Stimulated activated CD8-positive, alpha-beta memory T cell treated with anti-CD3 and anti-CD28 coated beads, Interleukin-2, amount 100 ng/mL, for 1 hour (primary cell): ENCODE measurements at places on chromosomes 5 and 9.

GRCh38 chr9:123262338-123262737, 6.0 kb downstream of the STRBP start:
- DNase-seq: no peak

GRCh38 chr9:93364734-93365426, 86.6 kb upstream of the FAM120A start:
- DNase-seq: no peak

- no peak for DNase-seq
Measured at GRCh38 chr9:93948441-93949072, 6.6 kb downstream of the BARX1 start.

DNA sequence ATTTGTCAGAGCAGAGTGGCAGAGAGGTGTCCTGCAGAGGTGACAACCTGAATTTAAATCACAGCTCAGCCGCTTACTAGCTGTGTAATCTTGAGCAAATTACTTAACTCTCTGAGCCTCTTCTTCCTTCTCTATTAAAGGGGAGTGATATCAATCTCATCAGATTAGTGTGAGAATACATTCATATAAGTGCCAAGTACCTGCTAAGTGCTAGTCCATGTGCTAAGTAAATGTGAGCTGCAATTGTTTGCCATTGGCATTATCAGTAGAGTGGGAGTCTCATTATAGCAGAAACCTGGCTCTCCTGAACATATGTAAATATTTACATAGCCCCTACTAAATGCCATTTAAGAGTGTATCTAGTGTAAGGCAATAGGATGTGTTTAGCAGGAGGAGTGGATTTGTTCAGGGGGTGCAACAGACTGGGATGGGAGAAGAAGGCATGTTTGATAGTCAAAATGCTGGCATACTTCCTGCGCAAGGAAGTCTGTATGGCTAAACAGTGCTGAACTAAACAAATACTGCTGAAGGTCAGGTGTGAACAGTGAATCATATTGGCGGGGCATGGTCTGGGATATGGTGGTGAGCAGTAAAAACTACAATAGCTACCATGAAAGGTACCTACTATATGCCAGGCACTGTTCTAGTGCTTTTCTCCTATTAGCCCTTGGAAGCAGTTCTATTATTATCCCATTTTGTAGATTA, 74.5 kb downstream of the F2RL2 start:
- no peak for DNase-seq

DNA sequence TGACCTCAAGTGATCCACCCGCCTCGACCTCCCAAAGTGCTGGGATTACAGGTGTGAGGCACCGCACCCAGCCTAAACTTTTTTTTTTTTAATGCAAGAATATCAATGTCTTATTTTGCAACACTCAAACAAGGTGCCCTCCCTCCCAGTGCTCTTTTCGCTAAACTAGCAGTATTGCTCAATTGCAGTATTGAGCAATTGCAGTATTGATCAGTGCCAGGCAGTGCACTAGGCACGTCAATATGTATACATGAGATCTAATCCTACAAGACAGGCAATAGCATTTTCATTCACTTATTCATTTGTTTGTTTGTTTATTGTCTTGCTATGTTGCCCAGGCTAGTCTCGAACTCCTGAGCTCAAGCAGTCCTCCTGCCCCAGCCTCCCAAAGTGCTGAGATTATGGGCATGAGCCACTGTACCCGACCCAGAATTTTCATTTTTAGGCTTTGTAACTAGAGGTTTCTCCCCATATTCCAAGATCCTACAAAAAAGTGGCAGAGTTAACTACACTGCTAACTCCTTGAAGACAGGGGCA, 94.5 kb downstream of the TTLL11 start:
- no peak for DNase-seq

DNA sequence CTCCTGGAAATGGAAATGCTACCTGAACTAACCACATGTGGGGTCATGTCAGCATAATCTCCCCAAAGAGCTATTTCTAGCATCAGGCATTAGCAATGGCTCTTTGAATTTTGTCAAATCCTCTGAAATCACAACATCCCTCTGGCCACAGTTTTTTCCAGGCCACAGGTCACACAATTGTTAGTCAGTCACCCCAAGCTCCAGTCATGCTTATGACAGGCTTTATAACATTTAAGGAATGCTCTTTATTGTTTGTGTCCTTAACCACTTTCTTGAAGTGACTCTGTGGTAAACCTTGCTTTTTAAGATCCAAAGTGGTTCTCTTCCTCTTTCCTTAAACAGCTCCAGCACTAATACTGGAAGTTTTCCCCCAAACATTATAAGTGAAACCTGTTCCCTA, 169.2 kb upstream of the HMHB1 start:
- DNase-seq: no peak

DNA sequence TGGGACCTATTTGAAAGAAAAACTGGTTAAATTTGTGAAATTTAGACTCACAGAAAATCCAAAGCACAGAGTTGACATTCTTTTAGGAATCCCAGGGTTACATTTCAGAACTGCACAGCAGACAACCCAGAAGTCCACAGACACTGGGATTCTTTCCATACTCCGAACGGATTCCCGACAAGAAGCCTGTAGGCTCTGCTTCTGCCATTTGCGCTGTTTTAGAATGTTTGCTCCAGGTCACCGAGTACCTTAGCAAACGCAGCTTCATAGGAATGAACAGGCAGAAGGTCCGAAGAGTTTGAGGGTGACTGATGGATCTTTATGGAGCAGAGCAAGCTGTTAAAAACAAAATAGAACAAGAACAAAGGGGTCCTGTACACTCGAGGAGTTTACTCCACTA, 84.5 kb upstream of the NFIB start:
- DNase-seq: no peak
